Activated CD4-positive, alpha-beta memory T cell treated with anti-CD3 and anti-CD28 coated beads for 36 hours (primary cell): ENCODE measurements at places on chromosomes 3 and 15.

DNA sequence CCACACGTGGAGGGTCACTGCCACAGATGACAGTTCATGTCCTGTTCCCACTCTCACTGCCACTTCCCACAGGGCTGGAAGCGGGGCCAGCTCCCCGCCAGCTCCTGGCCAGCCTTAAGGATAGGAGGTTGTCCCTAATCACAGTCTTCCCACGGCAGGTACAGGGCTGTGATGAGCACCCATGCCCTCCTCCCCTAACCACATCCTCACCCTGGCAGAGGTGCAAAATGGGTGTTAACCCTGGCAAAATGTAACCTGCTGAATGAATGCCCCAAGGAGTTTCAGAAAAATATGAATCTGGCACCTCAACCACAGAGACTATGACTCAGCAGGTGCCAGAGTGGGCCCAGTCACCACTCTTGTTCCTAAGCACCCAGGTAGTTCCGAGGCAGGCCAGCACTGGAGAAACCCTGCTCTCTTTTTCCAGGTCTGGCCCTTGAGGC is 185.1 kb upstream of the TPM1 start:
- peak; percentile 41 for DNase-seq

DNA sequence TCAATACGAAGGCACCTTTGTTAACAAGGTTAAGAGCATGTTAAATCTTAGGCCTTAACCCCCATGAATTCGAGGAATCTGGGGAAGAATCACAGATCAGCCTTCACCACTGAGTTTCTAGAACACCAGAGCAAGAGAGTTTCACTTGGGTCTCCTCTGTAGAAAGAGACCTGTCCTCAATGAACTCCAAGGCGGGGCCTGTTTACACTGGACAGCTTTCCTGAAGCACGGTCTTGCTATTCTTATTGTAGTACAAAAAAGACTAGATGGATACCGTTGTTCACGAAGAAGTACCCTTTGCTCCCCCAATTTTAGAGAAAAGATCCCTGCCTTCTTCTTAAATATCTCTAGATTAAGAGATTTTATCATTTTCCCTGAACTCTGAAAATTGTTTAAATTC is 64.9 kb downstream of the USF3 start:
- DNase-seq = no peak

GRCh38 chr15:72387741-72388140 is 10.4 kb upstream of the TMEM202 start:
- DNase-seq = no peak

DNA sequence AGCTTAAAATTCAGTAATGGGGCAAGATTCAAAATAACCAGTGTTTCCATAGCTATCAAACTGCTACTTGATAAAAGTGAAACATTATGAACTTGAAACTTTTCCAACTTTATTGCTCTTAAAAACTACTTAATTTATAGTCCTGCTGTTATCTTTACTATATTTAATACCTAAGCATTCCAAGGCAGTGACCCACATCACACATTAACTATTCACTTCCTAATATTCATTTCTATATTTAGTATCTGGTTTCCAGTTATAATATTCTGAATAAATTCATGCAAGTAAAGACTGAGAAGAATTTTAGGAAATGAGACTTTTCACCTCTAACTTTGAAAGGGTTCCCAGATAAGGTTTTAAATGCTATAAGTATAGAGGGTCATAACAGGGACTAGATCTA is 64.9 kb downstream of the UACA start:
- no peak for DNase-seq

- DNase-seq = no peak
Observed at GRCh38 chr3:177283983-177284382, 86.7 kb upstream of the TBL1XR1 start.

GRCh38 chr3:16313886-16314645 is 49.1 kb downstream of the OXNAD1 start:
- DNase-seq = peak; percentile 9

- DNase-seq = no peak
Observed at GRCh38 chr3:191236646-191237045, 37.6 kb downstream of the OSTN start.

DNA sequence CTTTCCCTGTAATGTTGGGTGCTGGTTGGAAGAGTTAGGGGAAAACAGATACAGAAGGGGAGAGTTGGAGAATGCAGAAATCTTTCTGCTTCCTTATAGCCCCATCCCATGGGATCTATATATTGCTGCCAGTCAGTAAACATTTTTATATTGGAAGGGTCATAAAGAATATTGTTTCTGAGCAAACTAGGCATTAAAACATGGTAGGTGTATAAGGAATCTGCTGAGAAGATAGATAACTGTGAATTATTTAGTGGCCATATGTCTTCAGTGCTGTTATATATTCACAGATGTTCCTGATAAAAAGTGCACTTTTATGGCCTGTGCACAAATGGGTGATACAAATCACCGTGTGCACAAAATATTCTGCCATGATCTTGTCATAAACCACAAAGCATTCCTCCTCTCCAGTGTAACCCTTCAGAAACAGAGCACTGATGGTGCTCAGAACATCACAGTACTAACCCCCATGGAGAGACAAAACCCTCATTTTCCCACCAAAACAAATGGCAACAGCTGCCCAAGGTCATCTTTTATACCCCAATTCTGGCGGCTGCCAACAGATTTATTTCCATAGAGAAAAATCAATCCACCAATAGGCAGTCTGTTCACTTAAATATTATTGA is 269.3 kb downstream of the SLC9A9 start:
- no peak for DNase-seq

- no peak for DNase-seq
Observed at GRCh38 chr3:24589931-24590880, 95.6 kb upstream of the THRB start.

DNA sequence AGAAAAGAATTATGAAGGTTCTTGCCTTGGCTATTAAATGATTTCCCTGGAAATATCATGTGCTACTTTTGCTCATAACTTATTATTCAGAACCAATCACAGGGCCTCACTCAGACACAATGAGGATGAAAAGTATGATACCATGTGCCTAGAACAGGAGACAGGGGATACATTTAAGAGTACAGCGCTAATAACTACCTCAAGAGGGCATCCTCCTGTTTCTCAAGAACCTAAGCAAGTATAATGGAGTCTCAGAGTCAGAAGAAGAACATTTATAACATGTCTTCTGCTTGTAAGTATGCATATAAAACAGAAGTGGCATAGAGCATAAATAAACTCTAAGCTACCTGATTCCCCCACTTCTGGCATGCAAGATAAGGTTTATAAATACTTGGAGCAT is 125.4 kb upstream of the MME start:
- DNase-seq = no peak

GRCh38 chr3:153173758-153174516 is 11.9 kb downstream of the RAP2B start:
- no peak for DNase-seq

DNA sequence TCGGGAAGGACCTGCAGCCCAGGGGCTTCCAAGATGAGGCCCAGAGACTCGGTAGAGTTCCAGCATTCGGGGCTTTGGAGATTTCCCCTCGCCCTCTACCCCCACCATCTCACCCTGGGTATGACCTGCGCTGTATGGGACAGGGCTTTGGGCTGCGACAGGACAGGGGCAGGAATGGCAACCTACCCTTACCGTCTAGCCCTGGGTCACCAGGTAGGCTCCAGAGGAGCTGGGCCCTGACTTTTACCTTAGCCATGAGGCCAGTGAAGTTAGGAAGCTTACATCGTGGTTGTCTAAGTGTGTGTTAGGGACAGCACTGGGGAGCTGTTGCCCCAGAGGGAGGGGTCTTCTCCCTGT is 683 bp downstream of the PPM1M start:
- DNase-seq = no peak

- no peak for DNase-seq
Observed at GRCh38 chr3:23108451-23109057, 94.6 kb upstream of the UBE2E2 start.

- DNase-seq = peak; percentile 26
Observed at GRCh38 chr3:193240850-193241706, at the start of gene PLAAT1. Gene PLAAT1 (plus strand): TSS chr3:193241222. CDS start chr3:193255651, 14,429 bp downstream.

DNA sequence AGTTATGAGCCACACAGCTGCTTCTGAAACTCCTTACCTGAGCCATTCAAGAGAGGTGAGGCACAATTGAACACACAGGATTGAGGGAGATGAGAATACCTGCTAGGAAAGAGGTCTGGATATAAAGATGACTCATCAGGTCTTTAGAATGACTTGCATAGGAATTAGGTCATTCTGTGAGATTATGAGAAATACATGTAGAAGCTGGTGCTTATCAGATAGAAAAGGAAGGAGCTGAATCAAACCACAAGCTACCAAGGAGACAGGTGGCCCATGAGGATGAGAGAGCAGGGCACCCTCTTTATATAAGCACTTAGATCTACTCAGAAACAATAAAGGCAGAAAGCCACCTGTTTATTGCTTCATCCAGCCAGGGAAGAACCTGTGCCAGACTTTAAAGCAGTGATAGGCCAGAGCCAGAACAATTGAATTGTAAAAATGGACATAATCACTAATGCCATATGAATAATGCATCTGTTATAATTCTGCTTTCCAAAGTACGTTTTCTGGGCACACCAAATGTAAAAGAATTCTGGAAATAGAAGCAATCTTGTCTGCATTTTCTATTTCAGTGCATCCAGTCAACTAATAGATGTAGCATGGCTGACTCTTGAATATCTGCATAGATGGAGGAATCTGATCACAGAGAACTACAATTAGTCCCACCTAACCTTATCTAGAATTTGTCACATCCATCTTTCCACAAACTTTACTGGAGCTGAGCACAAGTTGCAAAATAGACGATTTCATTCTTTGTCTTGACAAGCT is 74.9 kb downstream of the PIK3R4 start:
- no peak for DNase-seq

DNA sequence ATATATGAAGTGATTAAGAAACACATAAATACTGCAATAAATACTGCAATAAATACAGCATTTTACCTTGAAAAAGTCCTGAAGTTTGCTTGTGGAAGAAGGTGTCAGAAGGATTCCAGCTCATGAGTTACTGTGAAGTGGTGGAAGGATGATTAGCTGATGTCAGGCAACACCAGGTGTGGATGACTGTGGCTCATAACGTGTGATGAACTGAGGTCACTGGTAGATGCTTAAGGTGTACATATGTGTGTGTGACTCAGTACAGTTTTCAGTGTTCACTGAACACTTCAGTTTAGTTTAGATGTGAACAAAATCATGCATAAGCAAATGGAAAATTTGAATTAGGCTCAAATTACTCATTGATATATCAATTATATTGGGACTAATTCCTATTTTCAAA is 1045.0 kb downstream of the NTRK3 start:
- no peak for DNase-seq

- no peak for DNase-seq
Observed at GRCh38 chr15:48896869-48897814, 19.2 kb downstream of the EID1 start.

DNA sequence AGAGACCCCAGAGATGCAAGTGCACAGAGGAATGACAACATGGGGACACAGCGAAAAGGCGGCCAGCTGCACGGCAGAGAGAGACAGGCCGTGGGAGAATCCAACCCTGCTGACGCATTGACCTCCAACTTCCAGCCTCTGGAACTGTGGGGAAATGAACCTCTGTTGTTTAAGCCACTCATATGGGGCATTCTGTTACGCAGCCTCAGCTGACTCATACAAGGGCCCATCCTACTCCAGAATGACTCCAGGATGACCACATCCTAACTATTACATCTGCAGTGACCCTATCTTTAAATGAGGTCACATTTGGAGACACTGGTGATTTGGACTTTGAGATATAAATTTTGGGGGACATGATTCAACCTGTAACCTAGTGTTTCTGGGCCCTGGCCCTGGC is 44.0 kb downstream of the KLF15 start:
- no peak for DNase-seq

GRCh38 chr15:99212406-99212805 is 37.0 kb downstream of the TTC23 start:
- DNase-seq = no peak

GRCh38 chr3:69142090-69142489 is 19.7 kb upstream of the LMOD3 start:
- DNase-seq = no peak

- DNase-seq = no peak
Observed at GRCh38 chr3:24220859-24221657, 273.6 kb downstream of the THRB start.

DNA sequence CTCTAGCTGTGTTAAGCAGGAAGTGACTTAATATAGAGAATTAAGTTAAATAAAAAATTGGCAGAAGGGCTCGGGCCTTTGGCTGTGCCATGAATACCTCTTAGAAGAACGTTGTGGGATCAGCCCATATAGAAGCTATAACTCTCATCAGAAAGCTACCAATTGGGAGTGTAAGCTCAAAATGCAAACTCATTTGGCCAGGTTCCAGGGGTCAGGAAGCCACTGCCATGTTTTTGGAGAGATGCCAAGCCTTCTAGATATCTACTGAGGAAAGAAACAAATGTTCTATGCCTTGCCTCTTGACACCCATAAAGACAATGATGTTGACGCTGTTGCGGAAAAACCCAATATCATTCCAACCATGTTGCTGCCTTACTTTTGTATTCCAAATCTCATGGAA is 475.2 kb upstream of the TGFBR2 start:
- DNase-seq = no peak

DNA sequence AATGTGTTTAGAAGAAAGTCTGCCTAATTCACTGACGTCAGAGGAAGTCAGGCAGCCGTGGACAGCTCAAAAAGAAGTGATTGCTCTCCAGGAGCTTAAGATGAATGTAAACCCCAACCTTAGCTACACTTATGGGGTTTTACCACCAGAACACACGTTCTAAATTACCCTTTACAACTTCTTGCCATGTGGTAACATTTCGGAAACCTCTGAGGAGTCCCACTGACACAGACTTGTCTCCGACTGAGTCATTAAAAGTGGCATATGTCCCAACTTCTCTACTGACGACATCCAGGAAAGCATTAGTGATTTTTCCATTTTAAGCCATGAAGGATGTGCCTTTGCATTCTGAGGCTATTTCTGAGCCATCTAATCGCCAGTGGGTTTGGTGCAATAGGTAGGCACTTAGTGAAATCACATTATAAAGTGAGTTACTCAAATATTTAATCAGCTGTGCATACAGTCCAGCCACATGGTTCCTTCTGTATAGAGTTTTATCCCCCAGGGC is 32.4 kb downstream of the C2CD4A start:
- no peak for DNase-seq

DNA sequence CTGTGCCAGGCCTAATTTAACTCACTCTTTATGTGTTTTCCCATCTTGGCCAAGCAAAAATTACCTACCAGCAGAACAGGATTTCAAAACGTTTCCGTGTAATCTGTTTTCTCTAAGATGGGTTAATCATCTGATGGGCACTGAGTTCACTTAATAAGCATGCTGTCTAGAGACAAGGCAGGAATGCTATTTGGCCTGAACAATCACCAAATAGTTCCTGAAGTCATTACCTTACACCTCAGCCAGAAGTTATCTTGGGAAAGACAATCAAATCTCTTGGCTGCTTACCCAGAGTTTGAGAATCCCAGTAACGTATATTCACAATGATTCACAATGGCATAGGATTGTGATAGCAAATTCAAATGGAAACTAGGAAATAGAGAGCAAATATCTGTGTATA is 779.1 kb downstream of the CADM2 start:
- no peak for DNase-seq

DNA sequence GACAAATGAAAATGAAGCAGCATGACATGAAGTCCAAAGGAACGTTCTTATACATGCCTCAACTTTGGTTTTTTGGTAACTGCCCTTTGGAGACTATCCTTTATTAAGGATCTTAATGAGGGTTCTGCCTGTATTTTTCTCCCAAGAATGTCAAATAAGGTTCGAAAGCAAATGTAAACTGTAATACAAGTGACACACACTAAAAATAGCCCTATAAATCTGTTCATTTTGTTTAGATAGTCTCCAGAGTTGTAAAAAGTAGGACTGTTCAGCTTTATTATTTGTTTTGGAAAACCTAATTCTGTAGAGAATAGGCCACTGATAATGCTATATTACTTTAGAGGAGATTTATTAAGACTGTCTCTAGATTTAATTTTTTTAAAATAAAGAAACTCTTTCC is 80.5 kb upstream of the CDIN1 start:
- no peak for DNase-seq
